ENCODE measurements at places on chromosomes 7 and 10.

DNA sequence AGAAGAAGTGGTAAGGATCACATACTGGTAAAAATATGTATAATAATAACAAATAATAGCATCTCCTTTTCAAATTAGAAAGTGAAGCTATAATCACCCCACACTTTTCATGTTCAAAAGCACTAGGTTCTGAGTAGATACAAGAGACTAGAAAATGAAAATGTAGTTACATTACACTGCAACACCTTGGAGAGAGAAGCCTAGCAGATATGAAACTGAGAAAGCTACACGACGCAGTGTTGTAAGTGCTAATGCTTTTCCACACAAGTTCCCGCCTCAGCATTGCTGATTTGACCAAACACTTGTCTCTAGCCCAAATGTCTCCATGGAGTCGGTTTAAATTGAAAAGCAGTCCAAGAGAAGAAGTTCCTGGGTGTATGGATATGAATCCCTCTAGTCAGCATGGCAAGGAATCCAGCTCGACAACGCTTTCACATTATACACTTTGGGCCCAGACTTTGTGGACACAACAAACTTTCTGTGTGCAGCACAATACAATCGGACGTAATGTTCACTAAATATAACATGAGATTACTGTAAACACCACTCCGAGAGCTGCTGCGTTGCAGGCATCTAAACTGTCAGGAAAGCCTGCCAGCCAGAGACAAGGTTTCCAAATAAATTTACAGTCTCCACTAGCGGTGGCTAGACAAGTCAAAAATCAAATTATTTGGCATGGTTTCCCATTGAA, 1.7 kb downstream of the PDE1C start:
- no peak for DNase-seq

DNA sequence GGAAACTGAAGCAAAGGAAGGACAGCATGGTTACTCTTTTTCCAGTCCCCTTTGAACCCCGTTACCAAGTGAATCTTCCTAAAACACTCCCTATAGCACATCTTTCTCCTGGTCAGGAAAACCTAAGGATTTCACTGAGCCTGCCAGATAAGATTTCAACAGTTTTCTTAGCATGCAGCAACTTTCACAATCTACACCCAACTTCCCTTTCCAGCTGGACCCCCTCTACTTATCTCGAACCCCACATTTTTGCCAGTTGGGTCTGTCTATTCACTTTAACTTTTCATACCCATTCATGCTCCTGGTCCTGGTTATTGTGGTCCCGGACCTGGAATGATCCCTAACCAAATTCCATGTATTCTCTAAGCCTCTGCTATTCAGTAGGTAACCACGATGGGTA, 14.9 kb upstream of the CPVL start:
- no peak for DNase-seq

GRCh38 chr10:17041626-17042520, 87.7 kb downstream of the CUBN start:
- peak; percentile 37 for DNase-seq

- peak; percentile 69 for DNase-seq
Measured at GRCh38 chr7:48964074-48964473, 39.7 kb downstream of the CDC14C start.

- peak; percentile 32 for DNase-seq
Measured at GRCh38 chr7:108004220-108005142, 1.5 kb upstream of the LAMB1 start.

GRCh38 chr7:7529328-7529727, 6.3 kb downstream of the COL28A1 start:
- no peak for DNase-seq

GRCh38 chr7:88095-88926, 104.1 kb upstream of the FAM20C start:
- DNase-seq = no peak

DNA sequence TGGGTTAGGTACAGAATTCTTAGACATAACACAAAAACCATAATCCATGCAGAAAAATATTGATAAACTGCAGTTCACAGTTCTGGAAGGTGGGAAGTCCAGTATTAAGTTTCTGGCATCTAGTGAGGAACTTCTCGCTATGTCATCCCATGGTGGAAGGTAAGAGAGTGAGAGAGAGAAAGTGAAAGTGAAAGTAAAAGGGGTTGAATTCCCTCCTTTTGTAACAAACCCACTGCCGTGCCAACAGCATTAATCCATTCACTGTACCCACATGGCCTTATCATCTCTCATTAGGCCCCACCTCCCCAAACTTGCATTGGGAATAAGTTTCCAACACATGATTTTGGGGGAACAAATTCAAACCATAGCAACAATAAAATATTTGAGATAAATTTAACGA, 17.1 kb downstream of the ZNF485 start:
- peak; percentile 8 for DNase-seq

GRCh38 chr7:38880454-38880853, 28.5 kb downstream of the VPS41 start:
- no peak for DNase-seq

- no peak for DNase-seq
Measured at GRCh38 chr10:26464632-26465280, 26.6 kb downstream of the APBB1IP start.

GRCh38 chr7:136956232-136956631, 87.8 kb downstream of the CHRM2 start:
- DNase-seq = peak; percentile 79

- no peak for DNase-seq
Measured at GRCh38 chr10:32379950-32380551, 33.1 kb upstream of the EPC1 start.

DNA sequence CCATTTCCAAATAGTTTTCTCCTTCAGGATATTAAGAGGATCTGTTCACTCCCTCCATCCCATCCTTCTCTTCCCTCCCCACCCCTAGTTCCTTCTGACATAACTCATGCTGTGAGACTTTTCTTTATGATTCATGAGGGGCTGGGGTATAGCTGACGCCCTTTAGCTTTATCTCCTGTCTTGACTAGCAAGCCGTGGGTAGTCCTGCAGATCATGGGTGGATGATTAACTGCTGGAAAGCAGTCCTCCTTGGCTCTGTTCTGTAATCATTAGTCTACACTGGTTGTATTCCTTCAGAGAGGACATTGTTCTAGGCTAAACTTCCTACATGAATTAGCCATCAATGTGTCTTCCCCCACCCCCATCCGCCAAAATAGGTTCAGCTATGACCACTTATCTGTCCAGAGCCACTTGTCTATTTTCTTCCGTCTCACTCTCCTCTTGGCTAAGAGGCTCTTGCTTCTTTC, 135.4 kb downstream of the LRRC4 start:
- no peak for DNase-seq

- peak; percentile 39 for DNase-seq
Measured at GRCh38 chr7:15709978-15710377, 23.5 kb upstream of the MEOX2 start.

GRCh38 chr7:21611129-21611528, 68.3 kb downstream of the DNAH11 start:
- DNase-seq = no peak

DNA sequence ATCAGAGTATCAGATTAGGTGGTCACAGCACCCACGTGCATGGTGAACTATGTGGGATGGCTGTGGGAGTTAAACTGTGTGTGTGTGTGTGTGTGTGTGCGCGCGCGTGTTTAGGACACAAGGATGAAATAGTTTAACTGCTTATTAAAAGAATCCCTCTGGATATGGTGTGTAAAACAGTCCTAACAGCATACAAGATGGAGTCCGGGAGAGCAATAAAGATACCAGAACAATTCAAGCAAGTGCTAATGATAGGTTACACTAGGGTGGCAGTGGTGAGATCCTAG, 202.2 kb downstream of the IPMK start:
- DNase-seq = no peak

DNA sequence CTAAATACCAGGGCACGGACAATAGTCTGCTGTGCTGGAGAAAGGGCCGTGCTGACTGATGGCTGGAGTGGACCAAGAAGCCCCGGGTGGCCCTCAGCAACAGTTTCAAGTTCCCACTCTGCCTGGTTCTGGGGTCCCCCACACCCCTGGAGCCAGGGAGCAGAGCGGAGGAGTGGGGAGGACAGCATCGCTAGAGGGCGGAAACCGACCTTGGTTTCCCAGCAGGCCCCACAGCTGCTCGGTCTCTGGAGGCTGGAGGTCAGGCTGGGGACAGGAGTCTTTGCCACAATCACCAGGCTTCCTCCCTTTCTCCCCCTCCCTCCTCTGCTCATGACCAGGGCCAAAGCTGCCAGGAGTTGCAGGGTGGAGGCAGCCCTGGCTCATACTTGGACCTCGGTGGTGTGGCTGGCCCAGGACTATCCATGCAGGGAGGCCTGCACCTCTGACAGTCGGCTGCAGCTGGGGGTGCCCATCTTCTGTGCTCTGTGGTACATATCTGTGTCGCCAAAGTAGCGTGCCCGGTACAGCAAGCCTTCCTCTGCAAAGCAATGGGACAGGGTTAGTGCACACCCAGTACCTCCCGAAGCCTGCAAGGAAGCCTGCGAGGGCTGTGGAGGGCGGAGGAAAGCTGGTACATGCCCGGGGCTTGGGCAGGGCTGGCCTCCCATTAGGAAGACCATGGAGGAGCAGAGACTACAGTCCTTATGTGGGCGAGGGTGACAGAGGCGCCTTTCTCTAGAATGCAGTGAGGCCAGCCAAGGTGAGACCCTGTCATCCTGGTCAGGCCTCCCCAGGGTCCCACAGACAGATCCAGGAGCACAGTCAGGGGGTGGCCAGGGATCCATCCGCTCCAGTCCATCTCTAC, 19.1 kb downstream of the DNAJB12 start:
- no peak for DNase-seq

DNA sequence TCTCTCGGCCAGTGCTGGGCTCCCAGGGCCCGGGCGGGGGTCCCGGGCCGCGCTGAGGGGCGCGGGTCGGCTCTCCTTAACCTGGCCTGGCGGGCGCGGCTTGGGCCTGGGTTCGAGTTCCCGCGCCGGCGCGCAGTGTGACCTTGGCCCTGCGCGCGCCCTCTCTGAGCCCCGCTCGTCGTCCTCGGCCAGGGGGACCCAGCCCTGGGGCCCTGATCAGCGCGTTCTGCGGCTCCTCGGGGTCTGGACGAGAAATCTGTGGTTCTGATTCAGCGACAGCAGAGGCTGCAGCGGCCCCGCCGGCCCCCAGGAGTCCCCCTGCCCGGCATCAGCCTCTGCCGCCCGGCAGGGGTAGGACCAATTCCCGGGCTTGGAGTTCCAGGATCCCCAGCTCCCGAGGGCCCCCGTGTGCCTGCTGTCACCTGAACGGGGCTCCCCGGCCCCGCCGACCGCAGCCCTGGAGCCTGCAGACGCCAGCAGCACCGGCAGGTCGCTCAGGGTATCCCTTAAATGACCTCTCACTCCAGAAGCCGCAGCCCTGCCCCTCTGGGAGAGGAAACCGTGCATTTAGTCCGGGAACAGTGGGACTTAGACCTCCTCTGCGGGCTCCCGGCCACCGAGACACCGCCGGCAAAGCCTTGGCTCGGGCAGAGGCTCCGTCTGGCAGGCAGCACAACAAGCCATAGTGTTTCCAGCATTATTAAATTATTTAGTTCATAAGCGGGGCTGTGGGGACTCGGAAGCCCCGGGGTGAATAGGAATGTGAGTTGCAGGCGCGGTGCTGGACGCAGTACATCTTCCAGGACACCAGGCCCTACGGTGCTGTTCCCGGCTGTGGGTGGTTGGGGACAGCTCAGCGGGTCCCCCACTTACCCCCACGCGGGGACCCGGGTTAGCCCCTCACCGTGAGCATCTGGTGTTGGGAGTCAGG, 572 bp downstream of the CHST12 start:
- DNase-seq = peak; percentile 41

DNA sequence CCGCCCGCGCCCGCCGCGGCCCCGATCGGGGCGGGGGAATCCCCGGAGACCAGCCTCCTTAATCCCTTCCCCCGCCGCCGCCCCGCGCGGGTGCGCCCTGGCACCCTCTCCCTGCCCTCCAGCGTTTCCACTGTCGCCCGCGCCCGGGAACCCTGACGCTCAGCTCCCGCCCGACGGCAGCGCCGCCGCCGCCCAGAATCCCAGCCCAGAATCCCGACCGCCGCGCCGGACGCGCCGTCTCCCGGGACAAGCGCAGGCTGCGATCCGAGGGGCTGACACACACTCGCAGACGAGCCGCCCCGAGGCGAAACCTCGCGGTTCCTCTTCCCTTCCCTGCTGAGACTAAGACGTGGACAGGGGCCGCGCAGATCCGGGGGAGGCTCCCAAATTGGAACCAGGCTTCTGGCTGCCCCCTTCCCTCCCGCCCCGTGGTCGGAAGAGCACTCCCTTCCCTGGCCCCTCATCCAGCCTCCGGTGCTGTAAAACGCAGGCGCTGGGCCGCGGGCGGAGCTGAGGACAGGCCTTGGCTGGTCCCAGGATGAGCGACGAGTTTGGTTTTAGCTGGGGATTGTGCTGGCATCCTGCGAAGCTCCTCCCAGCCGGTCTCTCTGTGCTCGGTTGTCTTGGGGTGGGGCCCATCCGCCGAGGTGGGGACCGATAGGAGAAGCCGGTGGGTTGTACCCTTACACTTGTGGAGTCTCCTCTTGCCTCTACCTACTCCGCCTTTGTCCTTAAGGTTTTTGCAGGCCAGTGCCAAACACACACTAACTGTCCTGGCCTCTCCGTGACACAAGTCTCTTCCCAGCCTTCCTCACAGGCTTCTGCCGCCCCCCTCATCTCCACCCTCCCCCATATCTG, 1.1 kb downstream of the MARVELD1 start:
- peak; percentile 84 for DNase-seq

DNA sequence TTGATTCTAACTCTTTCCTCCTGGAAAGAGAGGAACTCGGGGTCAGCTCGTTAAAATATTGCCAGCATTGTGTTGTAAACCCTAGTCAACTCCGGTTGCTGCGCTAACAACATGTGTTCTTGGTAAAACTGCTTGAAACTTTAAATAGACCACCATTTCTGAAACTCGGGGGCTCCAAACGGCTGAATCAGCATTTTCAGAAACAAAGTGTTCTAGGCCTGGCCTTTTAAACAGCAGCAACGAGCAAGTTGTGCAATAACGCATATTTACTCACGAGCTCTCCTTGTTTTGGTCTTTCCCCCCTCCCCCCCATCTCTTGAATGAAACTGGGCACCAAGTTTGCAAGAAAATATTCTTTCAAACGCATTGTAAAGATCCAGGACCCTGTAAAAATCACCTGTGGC, 9.2 kb upstream of the GRB10 start:
- peak; percentile 49 for DNase-seq

DNA sequence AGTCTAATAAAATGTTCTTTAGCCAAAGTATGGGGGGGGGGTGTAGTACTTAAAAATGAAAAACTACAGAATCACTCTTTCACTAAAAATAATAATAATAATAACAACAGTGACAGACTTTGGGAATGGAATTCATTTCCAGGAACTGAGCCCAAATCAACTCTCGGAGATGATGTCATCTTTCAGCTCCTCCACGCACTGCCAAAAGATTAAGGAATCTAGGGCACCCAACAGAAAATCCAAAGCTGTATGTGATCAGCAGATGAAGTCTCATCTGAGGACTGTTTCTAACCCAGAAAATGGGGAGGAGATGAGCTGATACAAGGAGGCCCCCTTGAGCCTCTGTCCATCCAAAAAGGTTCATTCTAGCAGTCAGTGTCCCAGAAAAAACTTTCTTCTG, 54.5 kb downstream of the GRB10 start:
- DNase-seq = peak; percentile 68

DNA sequence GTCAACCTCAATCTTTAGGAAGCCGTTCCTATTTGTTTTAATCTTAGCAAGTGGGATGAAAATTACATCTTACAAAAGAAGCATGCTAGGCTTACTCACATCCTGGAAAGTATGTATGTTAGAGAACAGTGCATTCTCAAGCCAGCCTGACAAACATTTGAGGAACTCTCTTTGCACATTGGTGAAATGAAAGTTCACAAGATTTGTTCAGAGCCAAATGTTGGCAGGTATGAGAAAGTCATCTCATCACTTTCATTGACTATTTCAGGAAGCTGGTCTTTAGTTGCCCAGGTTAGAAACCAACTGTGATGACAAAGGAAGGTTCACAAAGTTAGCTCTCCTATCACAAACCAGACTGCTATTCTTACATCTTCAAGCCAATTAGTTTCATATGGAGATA, 57.1 kb downstream of the ABCB1 start:
- DNase-seq = no peak

GRCh38 chr7:90298145-90299038, 22.7 kb downstream of the FAM237B start:
- DNase-seq = peak; percentile 71
